ENCODE measurements at places on chromosomes 5 and 9.

DNA sequence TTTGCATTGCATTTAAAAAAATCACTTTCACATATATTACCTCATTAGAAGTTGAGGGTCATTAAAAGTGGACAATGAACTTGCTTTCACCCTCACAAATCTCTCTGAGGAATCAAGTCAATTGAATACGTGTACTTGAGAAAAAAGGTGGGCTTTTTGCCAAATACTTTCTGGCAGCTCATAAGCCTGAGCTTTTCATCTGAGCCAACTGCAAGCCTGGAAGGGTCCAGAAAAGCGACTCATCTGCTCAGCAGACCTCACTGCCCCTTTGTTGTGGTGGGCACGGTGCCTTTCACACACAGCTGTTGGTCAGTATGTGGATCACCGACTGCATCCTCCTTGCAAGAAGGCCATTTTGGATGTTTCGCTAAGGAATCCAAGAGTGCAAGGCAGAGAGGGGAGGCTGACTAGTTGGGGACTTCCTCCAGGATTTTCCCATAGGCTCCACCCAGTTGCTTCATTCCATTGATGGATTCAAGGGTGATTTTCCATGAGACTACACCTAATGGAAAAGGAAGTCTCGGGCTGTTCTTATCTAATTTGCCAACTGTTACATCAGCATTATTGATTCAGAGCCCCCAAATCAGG is 564.7 kb downstream of the PDE4D start:
- no peak for DNase-seq

DNA sequence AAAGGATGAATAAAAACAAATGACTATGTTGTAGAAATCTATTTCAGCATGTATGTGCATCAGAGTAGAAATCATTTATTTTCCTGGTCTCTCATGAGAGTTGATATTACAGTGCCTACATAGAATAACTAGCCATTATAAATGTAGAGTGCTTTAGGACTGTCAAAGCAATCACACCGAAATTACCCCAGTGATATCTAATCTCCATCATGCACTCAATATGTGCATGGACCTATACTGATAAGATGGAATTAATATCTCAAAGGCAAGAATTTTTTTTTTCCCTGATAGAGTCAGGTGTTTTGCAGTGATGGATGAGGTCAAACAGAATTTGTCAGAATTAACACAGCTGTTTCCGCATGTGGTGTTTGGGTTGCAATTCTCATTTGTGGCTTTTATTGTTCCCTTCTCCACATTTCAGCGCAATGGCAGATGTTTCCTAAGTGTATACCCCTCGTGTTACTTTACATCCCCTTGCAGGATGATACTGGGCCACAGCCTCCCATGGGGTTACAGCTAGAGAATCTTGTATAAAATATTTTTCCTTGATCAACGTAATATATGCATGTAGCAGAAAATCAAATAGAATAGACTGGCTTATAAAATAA is 298.8 kb downstream of the RASEF start:
- no peak for DNase-seq

- DNase-seq, result no peak
Observed at GRCh38 chr5:37184748-37185364, 64.3 kb downstream of the CPLANE1 start.

DNA sequence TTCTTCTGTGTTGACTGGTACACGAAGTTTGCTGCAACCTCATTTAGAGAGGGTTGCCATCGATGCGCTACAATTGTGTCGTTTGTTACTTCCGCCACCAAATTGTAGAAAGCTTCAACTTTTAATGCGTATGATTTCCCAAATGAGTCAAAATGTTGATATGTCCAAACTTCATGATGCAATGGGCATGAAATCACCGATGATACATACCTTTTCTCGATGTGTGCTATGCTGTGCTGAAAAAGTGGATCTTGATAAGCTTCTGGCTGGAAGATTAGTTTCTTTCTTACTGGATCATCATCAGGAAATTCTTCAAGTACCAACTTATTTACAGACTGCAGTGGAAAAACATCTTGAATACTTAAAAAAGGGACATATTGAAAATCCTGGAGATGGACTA is 65.7 kb downstream of the TMEM38B start:
- DNase-seq, result no peak

- DNase-seq, result no peak
Observed at GRCh38 chr9:131446276-131446675, 52.4 kb downstream of the PRRC2B start.
